ENCODE measurements at places on chromosomes 12 and 14. TPM values are rescaled to one million over a fixed set of nuclear protein-coding genes. Genes with fewer than 3 reads are reported as not detected.
A peak's percentile ranks its signal among the peaks of the same experiment; 100 is the strongest.

GRCh38 chr12:20220339-20220738, 148.0 kb upstream of the PDE3A start:
- no peaks in the 10 kb centered on the region for H3K4me1 ChIP-seq
- no peaks in the 10 kb centered on the region for H3K36me3 ChIP-seq
- H3K4me3 ChIP-seq = no peak overlapping the region
- H3K27me3 ChIP-seq = no peaks in the 10 kb centered on the region

- peak overlapping the region; percentile 30 for H3K27ac ChIP-seq
- H3K4me3 ChIP-seq = no peak overlapping the region
- no peaks in the 10 kb centered on the region for H3K36me3 ChIP-seq
These were observed 27.1 kb upstream of the FAM222A start for GRCh38 chr12:109686523-109686922.

- DNase-seq = no peak
- no peaks in the 10 kb centered on the region for H3K27me3 ChIP-seq
- H3K4me3 ChIP-seq = no peak overlapping the region
- H3K36me3 ChIP-seq = no peaks in the 10 kb centered on the region
- H3K4me1 ChIP-seq = peaks cover 8% of the 10 kb centered on the region
These were observed 110.9 kb downstream of the GPATCH2L start for GRCh38 chr14:76262641-76263040.

GRCh38 chr12:51911788-51912711, 4.7 kb downstream of the ACVRL1 start:
- H3K4me1 ChIP-seq = peaks cover 6% of the 10 kb centered on the region
- H3K27me3 ChIP-seq = no peaks in the 10 kb centered on the region
- no peak for DNase-seq

- H3K27me3 ChIP-seq = no peaks in the 10 kb centered on the region
- DNase-seq = no peak
- H3K27ac ChIP-seq = no peak overlapping the region
These were observed 18.4 kb downstream of the RACGAP1 start for GRCh38 chr12:50006754-50007442.

GRCh38 chr14:54342806-54343205, 54.0 kb upstream of the CDKN3 start:
- H3K4me1 ChIP-seq = no peaks in the 10 kb centered on the region
- no peak overlapping the region for H3K27ac ChIP-seq
- H3K36me3 ChIP-seq = no peaks in the 10 kb centered on the region

The TXNDC16 gene
- total RNA-seq = 4.0 TPM

DNA sequence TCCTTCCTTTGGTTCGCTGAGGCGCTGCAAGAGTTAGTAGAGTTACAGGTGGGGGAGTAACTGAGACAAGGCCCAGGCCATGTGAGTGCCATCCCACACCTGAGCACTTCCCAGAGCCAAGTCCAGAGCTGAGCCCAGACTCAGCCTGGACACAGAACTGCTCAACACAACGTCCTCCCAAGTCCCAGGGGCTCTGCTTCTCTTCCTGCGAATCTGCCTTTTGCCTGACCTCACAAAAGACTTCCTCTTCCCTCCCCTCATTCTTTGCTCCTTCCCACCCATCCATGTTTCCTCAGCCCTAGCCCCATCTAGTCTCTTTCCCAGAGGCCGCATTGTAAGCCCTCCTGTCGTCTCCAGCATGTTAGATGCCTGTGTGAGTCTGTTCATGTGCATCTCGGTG, 16.6 kb upstream of the MCRS1 start:
- H3K36me3 ChIP-seq = no peaks in the 10 kb centered on the region
- H3K4me1 ChIP-seq = peaks cover 11% of the 10 kb centered on the region
- H3K27ac ChIP-seq = no peak overlapping the region

Measured in body of pancreas (tissue), 4 donors.